ENCODE measurements at places on chromosomes 3 and 15.

- DNase-seq: no peak
These were observed 15.4 kb upstream of the BFSP2 start for GRCh38 chr3:133384331-133385027.

- no peak for DNase-seq
These were observed 797.6 kb upstream of the ARRDC4 start for GRCh38 chr15:97162805-97163495.

DNA sequence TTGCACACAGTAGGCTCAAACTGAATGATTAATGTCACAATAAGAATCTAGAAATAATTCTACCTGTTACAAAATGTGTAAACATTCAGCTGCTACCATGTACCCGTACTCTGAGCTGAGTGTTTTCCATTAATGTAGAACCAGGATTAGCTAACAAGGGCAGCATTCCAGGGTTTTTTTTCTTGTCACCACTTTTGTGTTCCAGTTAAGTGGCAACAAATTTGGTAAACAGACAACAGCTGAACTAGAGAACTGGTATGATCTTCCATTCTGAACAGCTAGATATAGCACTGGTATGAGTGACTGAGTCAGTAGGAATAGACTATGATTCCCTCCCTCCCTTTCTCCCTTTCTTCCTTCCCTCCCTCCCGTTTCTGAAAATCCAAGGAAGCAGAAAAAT is 229.4 kb downstream of the CD47 start:
- DNase-seq: no peak

GRCh38 chr3:156681002-156681401 is 6.6 kb downstream of the TIPARP start:
- no peak for DNase-seq

DNA sequence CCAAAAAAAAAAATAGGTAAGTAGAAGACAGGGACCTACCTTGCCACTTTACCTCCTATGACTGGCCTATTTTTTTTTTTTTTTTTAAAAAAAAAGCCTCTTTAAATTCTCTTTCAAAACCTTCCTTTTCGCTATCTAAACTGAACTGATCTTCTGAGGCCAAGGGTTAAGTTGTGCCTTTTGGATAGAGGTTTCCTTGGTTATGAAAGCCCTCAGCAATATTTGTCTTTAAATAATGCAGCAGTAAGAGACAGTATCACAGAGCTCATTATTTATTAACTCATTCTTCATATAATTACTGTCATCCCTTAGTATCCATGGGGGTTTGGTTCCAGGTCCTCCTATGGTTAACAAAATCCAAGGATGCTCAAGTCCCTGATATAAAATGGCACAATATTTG is 9.0 kb downstream of the MIX23 start:
- no peak for DNase-seq

DNA sequence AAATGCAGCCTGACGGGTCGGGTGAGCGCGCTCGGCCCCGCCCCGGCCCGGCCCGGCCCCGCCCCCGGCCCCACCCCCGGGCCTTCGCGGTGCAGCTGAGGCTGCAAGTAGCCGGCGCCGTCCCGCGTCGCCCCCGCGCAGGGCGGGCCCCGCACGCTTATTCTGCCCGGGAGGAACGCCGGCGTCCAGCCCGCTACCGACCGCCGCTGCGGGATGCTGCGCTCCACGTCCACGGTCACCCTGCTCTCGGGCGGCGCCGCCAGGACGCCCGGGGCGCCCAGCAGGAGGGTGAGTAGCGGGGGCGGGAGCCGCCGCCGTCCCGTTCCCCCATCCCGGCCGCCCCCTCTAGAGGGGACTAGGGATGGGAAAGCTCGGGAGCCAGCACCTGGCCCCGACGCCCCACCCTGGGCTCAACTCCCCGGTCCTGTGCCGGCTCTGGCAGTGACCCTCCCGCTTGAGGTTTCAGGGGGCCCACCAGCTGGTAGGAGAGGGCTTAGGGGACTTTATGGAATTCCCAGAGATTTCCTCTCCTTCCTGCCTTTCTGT is at the start of gene MYZAP:
Gene MYZAP (plus strand): TSS at position 83 of the 546 bp plus-strand sequence. CDS start 131 bp downstream, at position 214.
- DNase-seq: no peak

Data from stimulated activated CD8-positive, alpha-beta memory T cell treated with anti-CD3 and anti-CD28 coated beads, Interleukin-4, amount 100 ng/mL, for 1 hour (primary cell).